ENCODE measurements at places on chromosomes 5 and 9.

GRCh38 chr9:137423514-137424291, 510 bp downstream of the NOXA1 start:
- no peak for DNase-seq

DNA sequence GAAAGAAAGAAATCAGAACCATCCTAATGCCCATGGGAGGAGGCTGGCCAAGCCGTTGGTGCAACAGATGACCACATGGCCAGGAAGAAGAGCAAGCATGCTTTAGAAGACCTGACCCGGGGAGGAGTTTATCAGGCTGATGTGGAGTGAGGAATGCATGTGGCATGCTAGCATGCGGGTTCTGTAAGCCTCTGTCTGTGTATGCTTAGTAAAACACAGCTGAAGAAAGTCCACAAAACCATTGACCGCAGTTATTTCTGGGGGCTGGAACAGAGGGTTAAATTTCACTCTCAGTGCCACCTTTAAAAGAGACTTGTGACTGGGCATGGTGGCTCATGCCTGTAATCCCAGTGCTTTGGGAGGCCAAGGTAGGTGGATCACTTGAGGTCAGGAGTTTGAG, 19.1 kb downstream of the GFI1B start:
- DNase-seq, result no peak

GRCh38 chr9:107707915-107708441, 218.4 kb upstream of the KLF4 start:
- DNase-seq, result no peak

DNA sequence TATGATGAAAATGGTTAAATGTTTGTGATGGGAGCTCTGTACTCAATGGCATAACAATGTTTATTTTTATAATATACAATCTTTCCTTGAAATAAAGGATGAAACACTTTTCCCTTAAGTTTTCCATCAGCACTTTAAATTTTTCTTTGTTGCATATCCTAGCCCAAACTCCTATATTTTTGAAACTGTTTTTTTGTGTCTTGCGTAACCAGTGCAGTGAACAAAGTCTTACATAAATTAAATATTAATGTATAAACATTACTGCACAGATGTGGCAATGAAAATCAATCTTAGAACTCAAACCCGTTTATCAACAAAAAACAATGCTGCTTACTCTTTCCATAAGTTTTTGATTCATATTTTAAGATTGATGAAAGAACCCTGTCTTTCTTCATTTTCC, 34.1 kb upstream of the IL31RA start:
- no peak for DNase-seq

GRCh38 chr5:113546703-113547183, 33.2 kb downstream of the YTHDC2 start:
- no peak for DNase-seq

GRCh38 chr9:89171693-89172092, 6.9 kb downstream of the SHC3 start:
- no peak for DNase-seq

- no peak for DNase-seq
Observed at GRCh38 chr9:101354143-101354764, 30.6 kb downstream of the BAAT start.

- no peak for DNase-seq
Observed at GRCh38 chr9:19224563-19224962, 5.9 kb upstream of the DENND4C start.

DNA sequence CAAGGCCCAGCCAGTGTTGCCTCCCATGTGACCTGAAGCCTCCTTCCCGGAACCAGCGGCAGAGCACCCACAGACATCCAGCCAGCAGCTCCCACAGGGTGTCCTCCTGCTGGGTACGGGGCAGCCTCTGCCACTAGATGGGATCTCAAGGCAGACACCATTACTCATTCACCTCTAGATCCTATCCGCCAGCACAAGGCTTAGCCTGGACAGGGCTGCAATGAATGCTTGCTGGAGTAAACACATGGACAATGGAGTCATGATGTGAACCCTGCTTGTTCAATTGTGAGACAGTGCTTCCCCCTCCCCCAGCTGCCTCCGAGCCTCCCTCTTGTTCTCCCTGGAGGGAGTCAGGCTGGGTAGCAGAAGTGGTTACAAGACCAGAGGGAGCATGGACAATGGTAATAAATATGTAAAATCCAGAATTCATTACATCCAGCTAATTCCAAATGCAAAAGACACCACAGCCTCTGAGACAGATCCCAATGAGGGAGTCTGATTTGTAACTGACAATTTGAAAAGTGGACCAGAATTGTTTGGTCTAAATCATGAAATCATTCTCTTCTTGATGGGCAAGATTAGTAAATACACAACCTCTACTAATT, 132.0 kb downstream of the CRB2 start:
- no peak for DNase-seq

DNA sequence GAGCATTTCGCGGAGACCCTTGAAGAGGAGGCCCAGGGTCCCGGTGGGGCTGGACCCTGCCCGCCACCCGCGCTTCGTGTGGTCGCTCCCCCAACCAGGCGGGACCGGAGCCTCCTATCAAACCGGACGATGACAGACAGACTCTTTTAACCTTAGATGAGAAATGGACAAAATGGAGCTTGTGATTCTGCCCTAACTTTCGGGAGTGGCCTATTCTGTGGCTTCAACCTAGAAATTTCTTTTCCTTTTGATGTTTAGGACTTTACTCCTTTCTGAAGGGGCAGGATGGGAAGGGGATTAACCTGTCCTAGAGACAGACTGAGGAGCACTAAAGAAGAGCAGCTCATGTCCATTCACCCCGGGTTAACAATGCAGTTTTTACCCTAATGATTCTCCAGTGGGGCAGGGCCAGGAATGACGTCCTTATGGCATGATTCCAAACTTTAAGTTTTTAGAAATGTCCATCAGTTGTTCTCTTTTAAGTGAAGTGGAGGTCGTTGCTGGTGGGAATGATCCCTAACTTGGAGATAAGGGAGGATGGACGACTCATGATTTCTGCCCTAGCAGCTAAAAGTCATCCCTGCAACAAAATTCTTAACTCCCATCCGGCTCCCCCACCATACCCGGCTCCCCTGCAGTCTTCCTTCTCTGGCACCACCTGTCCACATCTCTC, 1.0 kb downstream of the NIPSNAP3A start:
- DNase-seq, result no peak

- DNase-seq, result no peak
Observed at GRCh38 chr9:37938121-37938891, 34.4 kb upstream of the SLC25A51 start.

DNA sequence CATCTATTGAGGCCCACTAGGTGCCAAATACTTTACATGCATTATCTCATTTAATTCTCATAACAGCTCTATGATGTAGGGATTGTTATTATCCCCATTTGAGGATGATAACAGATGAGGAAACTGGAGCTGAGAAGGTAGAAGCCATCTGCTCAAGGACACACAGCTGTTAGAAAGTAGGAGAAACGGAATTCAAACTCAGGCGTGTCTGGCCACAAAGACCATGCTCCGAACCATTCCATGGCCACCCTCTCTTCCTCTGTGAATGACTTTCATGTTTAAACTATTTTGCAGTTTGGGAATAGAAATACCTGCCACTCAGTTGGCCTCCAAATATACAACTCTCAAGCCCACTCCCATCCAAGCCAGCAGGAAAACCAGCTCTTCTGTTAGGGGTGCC, 87.6 kb upstream of the ANKRD55 start:
- no peak for DNase-seq

GRCh38 chr5:81754621-81755020, 3.7 kb upstream of the SSBP2 start:
- no peak for DNase-seq

- DNase-seq, result no peak
Observed at GRCh38 chr5:91229031-91229727, 153.9 kb downstream of the ARRDC3 start.

DNA sequence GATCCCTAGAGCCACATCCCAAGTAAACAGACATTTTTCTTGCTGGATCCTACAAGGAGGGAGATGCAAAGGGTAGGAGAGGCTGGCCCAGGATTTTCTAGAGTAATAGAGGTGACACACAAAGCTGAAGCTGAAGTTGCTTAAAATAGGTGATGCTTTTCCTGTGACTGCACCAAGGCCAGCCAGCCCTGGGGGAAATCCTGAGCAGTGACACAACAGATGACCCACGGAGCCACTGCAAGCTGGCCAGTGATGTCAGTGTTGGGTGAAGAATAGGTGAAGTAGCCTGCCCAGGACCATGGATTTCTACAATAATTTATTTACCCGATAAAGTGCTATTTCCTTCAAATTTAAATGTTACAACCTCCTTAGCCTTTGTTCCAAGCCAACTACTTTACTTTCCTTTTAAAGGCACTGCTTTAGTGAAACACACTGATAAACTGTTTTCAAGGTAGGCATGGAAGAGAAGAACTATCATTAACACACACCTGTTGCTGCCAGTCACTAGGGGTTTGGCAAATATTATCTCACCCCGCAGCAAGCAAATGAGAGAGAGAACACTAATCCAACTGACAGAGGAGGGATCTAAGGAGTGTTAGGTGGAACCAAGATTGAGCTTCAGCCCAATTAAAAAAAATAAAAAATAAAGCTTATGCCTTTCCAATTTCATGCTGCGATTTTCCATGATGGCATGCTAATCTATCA, 123.5 kb downstream of the CTNND2 start:
- no peak for DNase-seq

DNA sequence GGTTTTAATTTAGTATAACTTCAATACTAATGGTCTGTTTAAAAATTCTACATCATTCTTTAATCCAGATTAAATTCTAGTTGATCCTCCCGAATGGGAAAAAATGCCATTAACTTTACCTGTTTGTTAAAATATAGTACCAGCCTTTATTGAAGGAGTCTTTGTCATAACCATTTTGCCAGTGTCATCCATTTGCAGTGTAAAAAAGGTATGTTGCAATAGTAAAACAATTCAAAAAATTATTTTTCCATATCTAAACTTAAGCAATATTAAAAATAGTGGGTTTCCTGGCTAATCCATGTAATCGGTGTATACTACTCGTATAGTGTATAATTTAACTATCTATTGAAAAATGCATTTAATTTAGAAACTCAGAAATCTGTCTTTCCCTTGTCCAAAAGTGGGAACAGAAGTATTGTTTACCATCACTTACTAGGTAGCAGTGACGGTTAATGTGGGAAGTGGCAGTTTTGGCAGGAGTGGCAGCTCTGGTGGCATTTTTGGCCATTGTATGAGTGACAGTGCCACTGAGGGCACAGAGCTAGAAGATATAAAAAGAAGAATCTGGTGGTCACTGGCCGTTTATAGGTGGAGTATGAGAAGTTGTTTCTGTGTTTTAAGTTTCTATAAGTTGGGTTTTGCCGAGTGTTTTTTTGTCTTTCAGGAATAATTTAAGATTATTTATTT, 1.9 kb downstream of the AP3S1 start:
- no peak for DNase-seq

GRCh38 chr9:134929193-134930158, 11.8 kb upstream of the FCN1 start:
- no peak for DNase-seq

- no peak for DNase-seq
Observed at GRCh38 chr5:130110328-130110727, 206.1 kb downstream of the CHSY3 start.

GRCh38 chr5:116303340-116303739, 218.5 kb downstream of the COMMD10 start:
- no peak for DNase-seq

- DNase-seq, result no peak
Observed at GRCh38 chr9:108290839-108291585, 564.8 kb downstream of the ACTL7B start.

GRCh38 chr9:82763656-82764055, 299.3 kb downstream of the RASEF start:
- DNase-seq, result no peak

DNA sequence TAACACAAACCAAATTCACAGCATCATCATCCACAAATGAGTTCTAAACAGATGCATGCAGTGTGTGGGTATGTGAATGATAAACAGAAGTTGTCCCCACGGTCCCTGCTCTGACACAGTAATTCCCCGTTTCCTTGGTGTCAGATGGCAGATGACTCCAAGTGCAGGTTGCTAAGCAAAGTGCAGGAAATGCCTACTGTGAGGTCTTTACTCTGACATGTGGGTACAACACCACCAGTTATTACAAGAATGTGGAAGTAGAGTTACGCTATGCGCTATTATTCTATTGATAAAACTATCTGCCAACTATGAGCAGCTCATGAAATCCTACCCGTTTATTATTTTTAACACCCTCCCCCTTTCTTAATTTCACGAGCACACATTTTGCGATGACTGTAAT, 448.9 kb downstream of the BNC2 start:
- no peak for DNase-seq

GRCh38 chr9:93859431-93860215, 95.5 kb downstream of the BARX1 start:
- no peak for DNase-seq

DNA sequence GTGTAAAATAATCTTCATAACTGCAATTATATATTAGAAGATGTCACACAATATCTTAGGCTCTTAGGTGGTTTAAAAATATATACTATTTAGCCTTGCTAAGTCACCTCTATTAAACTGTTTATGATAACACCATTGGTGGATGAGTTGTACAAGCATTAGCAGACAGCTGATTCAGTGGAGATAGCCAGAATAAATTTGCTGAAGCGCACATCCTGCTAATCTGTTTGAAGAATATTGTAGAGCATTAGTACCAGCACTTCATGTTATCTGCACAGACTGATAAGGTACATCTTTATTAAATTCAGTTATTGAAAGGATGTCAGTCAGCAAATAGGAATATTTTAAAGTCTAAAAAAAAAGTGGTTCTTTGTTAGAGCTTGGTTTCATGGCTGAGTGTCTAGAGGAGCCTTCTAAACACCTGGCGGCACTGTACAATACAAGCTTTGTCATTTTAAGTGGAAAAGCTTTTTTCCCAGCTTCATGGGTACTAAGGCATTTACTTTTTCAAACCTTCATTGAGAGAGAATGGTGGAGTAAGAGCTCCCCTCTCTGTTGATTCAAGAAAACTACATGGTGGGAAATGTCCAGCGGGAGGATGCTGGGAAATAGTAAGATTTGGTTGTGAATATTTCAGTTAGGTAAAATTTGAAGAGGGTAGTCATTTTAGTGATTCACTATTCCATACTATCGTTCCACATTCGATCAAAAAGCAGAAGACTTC, 275.1 kb downstream of the SLF1 start:
- no peak for DNase-seq

DNA sequence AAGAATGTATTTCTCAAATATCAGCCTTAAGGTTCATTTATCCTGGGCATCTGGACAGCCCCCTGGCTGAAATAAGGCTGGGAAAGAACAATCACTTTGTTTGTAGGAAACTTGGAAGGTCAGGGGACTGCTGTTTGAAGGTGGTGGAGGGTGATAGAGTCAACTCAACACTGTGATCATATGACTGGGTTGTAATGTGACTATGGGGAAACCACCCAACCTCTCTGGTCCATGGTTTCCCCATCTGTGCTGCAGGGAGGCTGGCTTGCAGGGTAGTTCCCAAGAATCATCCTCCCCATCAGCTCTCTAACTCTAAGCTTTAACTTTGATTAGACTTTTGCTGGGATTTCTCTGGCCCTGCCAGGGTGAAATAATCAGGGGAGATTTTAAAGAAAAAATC, 10.0 kb downstream of the INSYN2B start:
- no peak for DNase-seq

DNA sequence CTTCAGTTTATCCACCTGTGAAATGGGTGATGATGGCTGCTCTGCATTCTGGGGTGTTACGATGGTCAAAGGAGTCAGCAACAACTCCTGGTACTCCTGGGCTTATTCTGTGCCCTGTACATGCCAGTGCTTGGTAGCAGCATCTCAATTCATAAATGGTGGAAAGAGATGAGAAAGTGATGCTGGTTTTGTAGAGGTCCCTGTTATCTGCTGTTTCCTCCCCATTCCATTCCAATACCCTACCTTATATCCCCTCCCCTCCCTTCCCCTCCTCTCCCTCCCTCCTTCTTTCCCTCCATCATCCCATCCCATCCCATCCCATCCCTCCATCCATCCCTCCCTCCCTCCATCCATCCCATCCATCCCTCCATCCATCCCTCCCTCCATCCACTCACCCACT, 19.1 kb downstream of the BOD1 start:
- no peak for DNase-seq
